ENCODE measurements at places on chromosomes 4 and X.

DNA sequence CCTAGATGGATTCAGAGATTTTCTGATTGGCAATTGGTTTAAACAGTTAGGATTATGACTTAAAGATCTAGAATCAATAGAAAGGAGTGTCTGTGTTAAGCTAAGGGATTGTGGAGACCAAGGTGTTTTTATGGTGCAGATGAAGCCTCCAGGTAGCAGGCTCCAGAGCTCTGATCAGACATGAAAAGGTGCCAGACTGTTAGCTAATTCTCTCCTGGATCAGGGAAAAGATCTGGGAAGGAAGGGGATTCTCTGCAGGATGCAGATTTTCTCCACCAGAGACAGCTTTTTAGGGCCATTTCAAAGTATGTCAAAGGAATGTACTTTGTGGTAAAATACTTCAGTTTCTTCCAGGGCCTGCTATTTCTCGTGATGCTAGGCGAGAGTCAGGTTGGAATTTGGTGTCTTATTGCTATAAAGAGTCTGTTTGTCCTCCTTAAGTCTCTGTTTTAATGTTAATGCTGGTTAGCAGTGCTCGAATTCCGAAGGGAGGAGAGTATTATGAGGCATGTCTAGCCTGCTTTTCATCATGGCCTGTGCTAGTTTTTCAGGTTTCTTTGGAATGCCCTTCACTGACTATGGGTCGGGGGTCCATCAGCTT lies 12.0 kb upstream of the GPR78 start:
- no peak for DNase-seq

DNA sequence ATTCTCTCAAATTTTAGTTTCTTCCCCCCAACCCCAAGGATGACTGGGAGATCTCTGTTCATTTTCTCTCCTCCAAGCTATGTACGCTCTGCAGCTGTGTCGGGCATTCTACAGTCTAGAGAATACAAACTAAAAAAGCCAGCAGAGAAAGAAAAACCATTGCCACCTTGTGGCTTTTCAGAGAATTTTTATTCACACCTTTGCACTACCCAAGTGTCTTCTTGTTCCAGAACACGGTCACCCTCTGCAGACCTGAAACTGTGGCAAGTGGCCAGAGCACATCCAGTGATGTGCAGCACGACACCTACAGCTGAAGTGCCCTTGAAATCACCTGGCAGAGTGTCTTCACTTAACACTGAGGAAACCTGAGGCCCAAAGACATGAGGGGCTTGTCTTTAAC lies 68.6 kb downstream of the CHST7 start:
- DNase-seq: no peak

- no peak for DNase-seq
These were observed 437.5 kb upstream of the FGF16 start for GRCh38 chrX:77009691-77010090.

DNA sequence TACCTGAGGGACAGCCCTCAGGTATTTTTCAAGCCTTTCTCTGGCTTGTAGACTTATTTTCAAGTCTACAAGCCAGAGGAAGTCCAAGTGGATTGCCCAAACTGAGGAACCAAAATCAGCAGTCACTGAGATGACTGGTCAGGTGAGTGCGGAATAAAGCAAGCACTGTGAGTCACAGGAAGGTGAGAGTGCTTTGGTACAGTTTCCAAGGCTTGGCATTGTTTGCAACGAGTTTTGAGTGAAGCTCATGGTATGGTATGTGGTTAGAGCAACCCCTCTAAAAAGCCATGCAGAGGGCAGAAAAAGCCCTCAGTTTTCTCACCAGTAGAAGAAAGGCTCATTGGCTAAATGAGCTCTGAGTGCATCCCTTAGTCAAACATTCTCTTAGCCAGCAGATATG lies 112.8 kb upstream of the EOLA2 start:
- DNase-seq: no peak

GRCh38 chr4:69527924-69528323 lies 32.2 kb upstream of the UGT2B4 start:
- no peak for DNase-seq

DNA sequence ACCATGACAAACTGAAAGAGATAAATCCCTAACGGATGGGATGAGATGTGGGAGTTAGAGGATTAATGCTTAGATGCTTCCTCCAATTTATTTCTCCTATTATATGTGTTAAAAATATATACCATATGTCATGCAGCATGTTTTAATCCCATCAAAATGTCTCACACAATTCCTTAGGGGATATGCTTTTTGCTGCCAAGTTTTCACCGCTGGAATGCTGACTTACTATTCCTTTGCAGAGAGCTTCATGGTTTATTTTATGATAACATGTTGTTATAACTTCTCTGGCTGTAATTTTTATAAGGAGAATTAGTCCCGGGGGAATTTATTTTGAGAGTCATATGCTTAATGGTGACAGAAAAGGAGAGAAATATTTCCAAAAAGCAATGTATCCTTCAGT lies 670.3 kb downstream of the IL1RAPL1 start:
- DNase-seq: peak; percentile 27

Data from renal cortex interstitium (tissue), 15 donors.